Activated CD4-positive, alpha-beta T cell treated with anti-CD3 and anti-CD28 coated beads for 36 hours (primary cell): ENCODE measurements at places on chromosomes 16 and 17. TPM values are rescaled to one million over a fixed set of nuclear protein-coding genes. Genes with fewer than 3 reads are reported as not detected.

- H3K27me3 ChIP-seq, result no peaks in the 10 kb centered on the region
- H3K27ac ChIP-seq, result no peak overlapping the region
- DNase-seq, result peak; percentile 13
- no peak overlapping the region for H3K4me3 ChIP-seq
- H3K36me3 ChIP-seq, result peaks cover 2% of the 10 kb centered on the region
- H3K4me1 ChIP-seq, result no peaks in the 10 kb centered on the region
Observed at GRCh38 chr16:68605746-68606145, 39.4 kb upstream of the CDH3 start.

Gene PRAC2
- total RNA-seq, result not detected

DNA sequence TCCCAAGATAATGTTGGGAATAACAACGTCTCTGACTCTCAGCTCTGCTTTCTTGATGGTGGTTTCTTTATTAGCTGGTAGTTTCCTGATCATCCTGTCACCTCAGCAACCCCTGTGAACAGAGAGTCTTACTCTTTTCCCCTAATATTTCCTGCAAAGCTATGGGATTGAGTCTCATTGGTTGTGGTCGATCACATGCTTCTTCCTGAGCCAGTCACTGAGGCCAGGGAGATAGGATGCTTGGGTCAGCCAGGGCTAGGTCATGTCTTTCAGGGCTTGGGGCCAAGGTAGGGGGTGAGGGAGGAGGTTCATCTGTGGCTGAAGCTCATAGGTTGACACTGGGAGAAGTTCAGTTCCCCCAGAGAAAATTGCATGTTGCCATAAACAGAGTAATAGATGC lies 114.3 kb downstream of the ABCC1 start:
- DNase-seq, result no peak
- H3K27me3 ChIP-seq, result no peaks in the 10 kb centered on the region
- H3K36me3 ChIP-seq, result peaks cover 42% of the 10 kb centered on the region
- H3K4me3 ChIP-seq, result no peak overlapping the region

- peaks cover 13% of the 10 kb centered on the region for H3K4me1 ChIP-seq
- DNase-seq, result no peak
- H3K4me3 ChIP-seq, result no peak overlapping the region
- H3K27ac ChIP-seq, result no peak overlapping the region
- no peaks in the 10 kb centered on the region for H3K36me3 ChIP-seq
Observed at GRCh38 chr16:4002121-4002520, 114.1 kb downstream of the ADCY9 start.

- no peaks in the 10 kb centered on the region for H3K27me3 ChIP-seq
- H3K27ac ChIP-seq, result peak overlapping the region; percentile 37
- no peak overlapping the region for H3K4me3 ChIP-seq
- peaks cover 12% of the 10 kb centered on the region for H3K4me1 ChIP-seq
- DNase-seq, result no peak
- H3K36me3 ChIP-seq, result peaks cover 22% of the 10 kb centered on the region
Observed at GRCh38 chr16:15879255-15879811, 9.1 kb downstream of the CEP20 start.

DNA sequence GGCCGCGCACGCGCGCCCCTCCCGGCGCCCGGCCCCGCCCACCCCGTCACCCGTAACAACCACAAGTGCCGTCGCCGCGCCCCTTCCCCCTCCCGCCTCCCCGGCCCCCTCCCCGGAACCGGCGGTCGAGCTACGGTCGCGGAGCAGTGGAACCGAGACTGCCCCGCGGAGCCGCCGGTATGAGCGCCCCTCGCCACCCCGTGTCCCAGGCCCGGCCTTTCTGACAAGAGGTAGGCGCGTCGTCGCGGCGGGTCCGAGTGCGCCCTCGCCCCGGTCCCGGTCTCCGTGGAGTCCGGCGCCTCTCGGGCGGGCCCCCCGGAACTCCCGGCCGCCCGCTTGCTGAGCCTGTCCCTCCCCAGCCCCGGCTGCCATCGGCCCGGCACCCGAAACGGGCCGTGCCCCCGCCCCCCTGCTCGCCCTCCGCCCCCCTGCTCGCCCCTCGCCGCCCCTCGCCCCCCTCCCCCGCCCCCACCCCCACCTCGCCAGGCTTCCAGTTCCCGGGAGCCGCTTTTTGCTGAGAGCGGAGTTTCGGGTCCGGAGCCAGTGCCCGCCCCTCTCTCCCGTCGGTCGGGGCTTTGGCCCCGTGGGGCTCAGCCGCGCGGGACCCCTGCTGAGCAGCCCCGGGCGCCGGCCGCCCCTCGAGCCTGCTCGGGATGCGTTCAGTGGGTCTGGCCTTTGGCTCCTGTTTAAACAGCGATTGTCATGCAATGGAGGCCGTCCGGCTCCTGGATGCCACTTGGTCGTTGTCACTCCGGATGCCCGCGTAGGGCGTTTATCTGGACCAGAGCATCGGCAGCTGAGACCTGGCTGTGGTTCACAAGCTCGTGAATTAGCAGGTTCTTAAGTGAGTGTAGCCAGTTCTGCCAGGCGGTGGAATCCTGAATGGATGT lies at the start of gene SEC14L1:
SEC14L1 (plus strand) TSS at position 92 of the 890 bp plus-strand sequence. CDS start 2,628 bp downstream, outside the sequence.
- peaks cover 58% of the 10 kb centered on the region for H3K4me1 ChIP-seq
- H3K27ac ChIP-seq, result peak within 1 kb of the TSS; percentile 93
- peaks cover 38% of the 10 kb centered on the region for H3K36me3 ChIP-seq
- no peaks in the 10 kb centered on the region for H3K27me3 ChIP-seq
- DNase-seq, result peak; percentile 56

Gene TLCD3B
- 3.7 TPM for total RNA-seq

GRCh38 chr17:42571435-42572225 lies 4.7 kb downstream of the MLX start:
- no peak overlapping the region for H3K4me3 ChIP-seq
- peaks cover 33% of the 10 kb centered on the region for H3K4me1 ChIP-seq
- H3K27me3 ChIP-seq, result no peaks in the 10 kb centered on the region
- DNase-seq, result no peak
- H3K27ac ChIP-seq, result no peak overlapping the region

DNA sequence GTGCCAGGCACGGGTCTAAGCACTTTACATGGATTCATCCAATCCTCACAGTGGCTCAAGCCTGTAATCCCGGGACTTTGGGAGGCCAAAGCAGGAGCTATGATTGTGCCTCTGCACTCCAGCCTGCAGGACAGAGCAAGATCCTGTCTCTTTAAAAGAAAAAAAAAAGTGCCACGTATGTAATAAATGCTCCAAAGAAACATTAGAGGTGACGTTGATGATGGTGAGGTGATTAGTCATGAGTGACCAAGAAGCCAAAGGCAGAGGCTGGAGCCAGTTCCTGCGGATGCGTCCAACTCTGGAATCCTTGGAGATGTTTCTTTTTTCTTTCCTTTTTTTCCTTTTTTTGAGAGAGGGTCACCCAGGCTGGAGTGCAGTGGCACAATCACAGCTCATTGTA lies 59.4 kb upstream of the SIAH1 start:
- no peak overlapping the region for H3K4me3 ChIP-seq
- no peaks in the 10 kb centered on the region for H3K4me1 ChIP-seq
- H3K27me3 ChIP-seq, result no peaks in the 10 kb centered on the region
- DNase-seq, result no peak

Gene ORC6
- total RNA-seq, result 43.4 TPM

- H3K4me3 ChIP-seq, result no peak overlapping the region
- DNase-seq, result no peak
- peaks cover 21% of the 10 kb centered on the region for H3K4me1 ChIP-seq
- H3K27ac ChIP-seq, result no peak overlapping the region
Observed at GRCh38 chr16:75217389-75217851, 1.4 kb upstream of the CTRB1 start.

Gene ZNF624
- total RNA-seq, result 4.4 TPM

DNA sequence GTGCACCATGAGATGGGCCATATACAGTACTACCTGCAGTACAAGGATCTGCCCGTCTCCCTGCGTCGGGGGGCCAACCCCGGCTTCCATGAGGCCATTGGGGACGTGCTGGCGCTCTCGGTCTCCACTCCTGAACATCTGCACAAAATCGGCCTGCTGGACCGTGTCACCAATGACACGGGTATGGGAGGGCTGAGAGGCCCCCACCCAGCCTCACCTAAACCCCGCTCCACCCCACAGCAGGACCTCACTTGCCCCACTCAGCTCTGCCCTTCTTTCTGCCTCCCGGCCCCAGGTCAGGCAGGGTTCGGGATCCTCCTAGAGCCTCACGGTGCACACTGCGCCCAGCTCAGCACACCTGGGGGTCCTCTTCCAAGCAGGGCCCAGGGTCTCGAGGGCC lies 5.6 kb downstream of the ACE start:
- H3K4me1 ChIP-seq, result peaks cover 10% of the 10 kb centered on the region
- no peaks in the 10 kb centered on the region for H3K36me3 ChIP-seq
- H3K27me3 ChIP-seq, result peaks cover 14% of the 10 kb centered on the region
- DNase-seq, result no peak

Gene ABCC11
- total RNA-seq, result 0.07 TPM

DNA sequence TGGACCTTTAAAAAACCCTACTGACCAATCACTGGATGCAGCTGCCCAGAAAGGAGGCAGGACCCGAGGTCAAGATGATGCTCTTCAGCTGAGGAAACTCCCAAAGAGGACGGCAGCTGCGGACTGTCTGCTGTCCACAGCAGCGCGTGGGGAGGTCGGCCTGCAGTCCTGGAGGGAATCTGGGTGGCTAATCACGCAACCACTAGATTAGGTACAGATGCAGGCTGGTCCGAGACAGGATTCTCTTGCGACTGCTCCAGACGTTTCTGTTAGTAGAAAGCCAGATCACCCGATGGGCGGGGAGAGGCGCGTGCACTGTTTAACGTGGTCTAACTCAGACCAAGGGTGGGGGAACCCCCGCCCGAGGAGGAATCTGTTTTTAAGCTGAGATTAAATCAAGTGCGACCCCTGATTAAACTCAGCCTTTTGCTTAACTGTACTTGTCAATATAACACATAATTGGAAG lies 8.8 kb downstream of the CTRB2 start:
- peaks cover 8% of the 10 kb centered on the region for H3K4me1 ChIP-seq
- no peak overlapping the region for H3K27ac ChIP-seq
- H3K36me3 ChIP-seq, result no peaks in the 10 kb centered on the region
- peaks cover 10% of the 10 kb centered on the region for H3K27me3 ChIP-seq
- no peak overlapping the region for H3K4me3 ChIP-seq
- DNase-seq, result no peak

- no peaks in the 10 kb centered on the region for H3K27me3 ChIP-seq
- no peak overlapping the region for H3K4me3 ChIP-seq
- DNase-seq, result no peak
Observed at GRCh38 chr17:62693616-62694409, 66.3 kb downstream of the MRC2 start.

DNA sequence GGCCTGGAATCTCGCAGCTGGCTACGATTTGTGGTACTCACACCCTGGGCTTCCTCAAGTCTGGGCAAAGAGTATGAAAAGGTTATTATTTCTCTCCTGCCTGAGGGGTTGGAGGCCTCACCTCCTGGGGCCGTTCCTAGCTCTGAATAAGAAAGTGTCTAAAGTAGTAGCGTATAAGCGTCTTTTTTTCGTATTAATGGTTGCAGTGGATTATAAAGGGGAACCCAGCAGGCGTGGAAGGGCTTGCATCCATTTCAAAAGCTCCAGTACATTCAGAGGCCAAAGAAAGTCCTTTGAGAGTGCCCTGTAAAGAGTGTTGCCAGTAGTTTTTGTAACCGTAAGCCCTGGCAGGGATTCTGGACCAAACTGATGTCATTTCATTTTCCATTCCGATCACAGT lies 72.2 kb upstream of the MPHOSPH6 start:
- no peaks in the 10 kb centered on the region for H3K36me3 ChIP-seq
- no peak overlapping the region for H3K27ac ChIP-seq
- no peak for DNase-seq
- no peaks in the 10 kb centered on the region for H3K4me1 ChIP-seq

- no peaks in the 10 kb centered on the region for H3K4me1 ChIP-seq
- no peaks in the 10 kb centered on the region for H3K36me3 ChIP-seq
- no peak overlapping the region for H3K4me3 ChIP-seq
- H3K27me3 ChIP-seq, result no peaks in the 10 kb centered on the region
- no peak for DNase-seq
Observed at GRCh38 chr17:73492821-73493814, 151.1 kb downstream of the SDK2 start.

Gene PHLPP2
- 8.8 TPM for total RNA-seq

- H3K4me3 ChIP-seq, result no peak overlapping the region
- H3K36me3 ChIP-seq, result no peaks in the 10 kb centered on the region
- H3K4me1 ChIP-seq, result peaks cover 20% of the 10 kb centered on the region
- H3K27me3 ChIP-seq, result no peaks in the 10 kb centered on the region
Observed at GRCh38 chr17:65166787-65167186, 29.6 kb downstream of the RGS9 start.

Gene GPR142
- total RNA-seq, result not detected

Gene TRAF7
- total RNA-seq, result 93.7 TPM

DNA sequence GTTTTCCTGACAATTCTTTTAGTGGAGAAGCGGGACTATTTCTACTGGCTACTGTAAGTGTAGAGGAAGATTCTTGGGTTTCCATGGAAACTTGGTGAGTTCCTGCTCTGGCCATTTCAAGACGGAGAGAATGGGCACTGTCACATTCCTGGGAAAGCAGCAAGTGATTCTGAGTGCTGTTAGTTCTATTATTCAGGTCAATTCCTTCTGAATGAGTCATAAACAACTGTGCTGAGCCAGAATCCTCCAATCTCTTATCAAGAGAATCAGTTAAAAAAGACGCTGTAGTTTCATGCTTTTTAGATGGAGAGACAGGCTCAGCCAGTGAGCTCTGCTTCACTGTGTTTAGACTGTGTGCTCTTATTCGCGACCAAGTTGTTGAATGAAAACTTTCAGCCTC lies 19.6 kb downstream of the AKAP10 start:
- DNase-seq, result no peak
- H3K27ac ChIP-seq, result peak overlapping the region; percentile 58
- H3K4me1 ChIP-seq, result peaks cover 46% of the 10 kb centered on the region
- no peak overlapping the region for H3K4me3 ChIP-seq
- H3K27me3 ChIP-seq, result no peaks in the 10 kb centered on the region

GRCh38 chr16:15907863-15908478 lies 19.6 kb upstream of the CEP20 start:
- peak; percentile 50 for DNase-seq
- no peak overlapping the region for H3K27ac ChIP-seq
- H3K27me3 ChIP-seq, result no peaks in the 10 kb centered on the region
- no peaks in the 10 kb centered on the region for H3K36me3 ChIP-seq

- H3K36me3 ChIP-seq, result no peaks in the 10 kb centered on the region
- DNase-seq, result no peak
- H3K4me1 ChIP-seq, result peaks cover 15% of the 10 kb centered on the region
- H3K27ac ChIP-seq, result no peak overlapping the region
Observed at GRCh38 chr16:1332618-1333148, 762 bp upstream of the BAIAP3 start.

GRCh38 chr16:79826732-79827475 lies 226.4 kb upstream of the MAF start:
- no peaks in the 10 kb centered on the region for H3K4me1 ChIP-seq
- H3K4me3 ChIP-seq, result no peak overlapping the region
- no peaks in the 10 kb centered on the region for H3K36me3 ChIP-seq

GRCh38 chr17:4610656-4611055 lies 26.3 kb downstream of the SMTNL2 start:
- H3K4me3 ChIP-seq, result no peak overlapping the region
- no peaks in the 10 kb centered on the region for H3K4me1 ChIP-seq
- H3K27me3 ChIP-seq, result peaks cover 18% of the 10 kb centered on the region
- H3K36me3 ChIP-seq, result no peaks in the 10 kb centered on the region
- no peak overlapping the region for H3K27ac ChIP-seq

Gene PIK3R6
- 1.8 TPM for total RNA-seq

DNA sequence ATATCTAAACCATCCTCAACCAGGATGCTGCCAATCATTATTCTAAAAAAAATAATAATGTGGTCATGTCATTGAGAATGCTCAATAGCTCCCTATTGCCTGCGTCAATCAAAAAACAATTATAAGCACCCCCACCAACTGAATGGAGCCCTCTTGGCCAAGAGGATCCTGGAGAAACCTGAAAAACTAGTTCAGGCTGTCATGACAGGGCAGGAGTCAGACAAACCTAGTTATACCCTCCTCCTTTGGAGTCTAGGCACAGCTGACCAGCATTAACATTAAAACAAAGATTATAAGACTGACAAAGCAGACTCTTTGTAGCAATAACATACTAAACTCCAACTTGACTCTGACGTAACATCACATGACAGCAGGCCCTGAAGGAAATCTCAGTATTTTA lies 119.2 kb upstream of the CCL2 start:
- H3K27me3 ChIP-seq, result peaks cover 12% of the 10 kb centered on the region
- H3K27ac ChIP-seq, result no peak overlapping the region
- no peaks in the 10 kb centered on the region for H3K36me3 ChIP-seq
- DNase-seq, result no peak

Gene P2RX1
- 0.89 TPM for total RNA-seq
